ENCODE measurements at places on chromosomes 2 and 18.

GRCh38 chr18:77608807-77609206 is 359.2 kb downstream of the GALR1 start:
- DNase-seq, result no peak

DNA sequence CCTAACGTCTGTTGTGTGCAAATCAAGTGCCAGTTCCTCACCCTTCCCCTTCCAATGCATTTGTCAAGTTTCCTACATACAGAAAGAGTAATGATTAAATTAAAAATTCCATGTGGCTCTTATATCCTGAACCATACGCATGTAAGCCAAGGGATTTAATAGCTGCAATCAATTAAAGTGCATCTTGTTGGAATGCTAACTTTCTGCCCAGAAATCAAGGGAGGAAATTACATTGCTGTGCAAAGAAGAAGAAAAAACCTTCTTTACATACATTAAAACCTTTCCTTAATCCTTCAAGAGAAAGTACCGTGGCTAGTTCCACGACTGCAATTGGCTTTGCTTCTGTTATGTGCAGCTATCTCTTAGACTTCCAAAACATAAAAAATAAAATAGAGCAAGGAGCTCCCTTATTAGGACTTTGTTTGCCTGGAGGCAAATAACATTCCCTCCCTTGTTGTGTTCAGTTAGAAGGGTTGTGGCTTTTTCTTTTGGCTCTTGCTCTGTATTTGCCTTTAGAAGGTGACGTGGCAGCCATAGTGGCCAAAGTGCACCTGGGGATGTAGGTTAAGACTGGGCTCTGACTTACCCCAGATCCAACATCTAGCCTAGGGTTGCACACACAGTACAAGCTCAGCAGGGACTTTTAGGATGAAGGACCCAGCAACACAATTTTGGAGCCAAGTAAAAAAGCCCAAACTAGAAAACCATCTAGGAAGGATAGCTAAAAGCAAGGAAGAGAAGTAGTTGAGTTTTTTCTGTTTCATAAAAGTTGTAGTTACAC is 158.3 kb downstream of the ANTXR1 start:
- DNase-seq, result no peak

- peak; percentile 74 for DNase-seq
Measured at GRCh38 chr2:202238234-202239197, at the start of gene SUMO1. Gene SUMO1 (minus strand): TSS chr2:202238597. CDS start chr2:202238451, 146 bp downstream.

GRCh38 chr2:57753636-57754035 is 293.0 kb upstream of the VRK2 start:
- no peak for DNase-seq

DNA sequence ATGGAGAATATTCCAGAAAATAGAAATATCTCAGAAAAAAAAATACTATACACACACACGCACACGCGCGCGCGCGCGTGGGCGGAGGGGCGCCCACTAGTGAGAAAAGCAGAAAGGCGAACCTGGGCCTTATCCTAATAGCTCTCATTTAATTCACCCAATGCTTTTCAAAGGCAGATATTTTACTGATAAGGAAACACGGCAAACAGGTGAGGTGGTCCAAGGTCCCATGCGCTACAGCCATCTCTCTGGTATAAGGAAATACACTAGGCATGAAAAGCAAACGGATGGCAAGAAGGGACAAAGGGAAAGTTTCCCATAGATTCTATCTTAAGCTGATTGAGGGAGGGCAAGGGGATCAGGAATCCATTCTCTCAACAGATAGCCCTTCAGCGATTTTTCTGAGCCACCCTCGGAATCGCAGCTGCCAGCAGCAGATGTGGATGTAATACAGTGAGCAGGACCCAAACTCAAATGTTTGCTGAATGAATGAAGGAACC is 136.7 kb downstream of the TMEM247 start:
- no peak for DNase-seq

DNA sequence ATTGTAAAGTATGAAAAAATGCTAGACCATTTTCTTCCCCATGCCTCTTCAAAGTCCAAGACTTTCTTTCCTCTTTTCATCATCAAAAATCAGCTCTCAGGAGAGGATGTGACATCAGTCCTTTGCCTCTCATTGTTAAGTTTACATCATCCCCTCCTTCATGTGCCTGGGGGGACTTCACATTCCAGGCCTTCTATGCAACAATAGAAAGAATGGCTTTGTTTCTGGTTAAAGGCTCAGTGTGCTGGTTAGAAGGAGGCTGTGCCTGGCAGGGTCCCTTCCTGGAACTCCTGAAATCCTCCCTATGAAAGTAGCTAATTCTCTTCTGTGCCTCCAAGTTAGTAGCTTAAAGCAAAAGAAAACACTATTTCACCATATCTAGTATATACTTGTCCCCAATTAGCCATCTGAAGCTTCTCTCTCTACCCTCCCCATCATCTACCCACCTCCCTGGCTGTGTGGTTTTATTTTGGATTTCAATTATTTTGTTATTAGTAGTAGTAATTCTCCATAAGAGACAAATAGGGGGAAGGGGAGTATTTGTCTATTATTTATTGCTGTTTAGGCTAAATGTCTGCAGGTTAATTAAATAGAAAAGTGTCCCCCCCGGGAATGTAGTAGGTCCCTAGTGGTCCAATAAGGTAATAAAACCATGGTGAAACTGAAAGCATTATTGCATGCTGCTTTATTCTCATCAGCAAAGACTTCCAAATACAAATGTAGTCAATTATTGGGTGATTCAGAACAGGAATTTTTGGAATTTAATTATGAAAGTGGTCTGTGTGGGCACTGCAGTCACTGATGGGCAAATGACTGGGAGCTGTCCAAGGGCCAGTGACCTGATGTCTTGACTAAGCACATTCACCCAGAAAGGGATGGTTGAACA is 69.0 kb downstream of the CPO start:
- no peak for DNase-seq

GRCh38 chr2:52498077-52498750 is 1269.4 kb upstream of the CHAC2 start:
- no peak for DNase-seq

GRCh38 chr2:201777043-201777442 is 3.7 kb downstream of the ALS2 start:
- no peak for DNase-seq

- DNase-seq, result no peak
Measured at GRCh38 chr2:233003658-233004555, 9.1 kb downstream of the NGEF start.

DNA sequence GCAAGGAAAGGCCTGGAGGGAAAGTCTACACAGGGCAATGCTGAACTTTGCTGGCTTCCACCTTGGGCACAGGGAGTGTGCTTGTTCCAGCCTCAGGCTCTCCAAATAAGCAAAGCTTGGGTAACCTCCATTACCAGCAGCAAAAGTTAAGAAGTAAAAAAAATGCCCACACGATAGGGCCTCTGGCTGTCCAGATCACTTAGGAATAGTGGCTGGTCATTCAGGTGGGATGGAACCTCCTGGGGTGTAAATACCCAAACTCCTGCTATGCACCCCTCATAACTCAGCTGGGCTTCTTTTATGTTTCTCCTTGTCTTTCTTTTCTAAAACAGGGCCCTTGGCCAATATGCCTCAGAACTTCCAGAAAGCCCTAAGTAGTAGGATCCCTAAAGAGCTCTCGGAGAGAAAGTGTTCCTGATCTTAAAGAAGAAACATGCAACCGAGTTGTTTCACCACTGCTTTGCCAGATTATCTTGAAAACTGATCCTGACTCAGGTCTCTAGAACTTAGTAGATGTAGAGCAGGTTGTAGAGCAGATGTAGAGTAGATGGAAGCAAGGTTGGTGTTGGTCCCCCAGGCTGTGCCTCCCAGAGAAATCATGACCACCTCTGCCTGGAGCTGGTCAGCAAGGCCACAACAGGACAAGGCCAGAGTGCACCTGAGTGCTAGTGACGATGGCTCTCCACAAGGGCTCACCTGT is 2.0 kb upstream of the OSR1 start:
- no peak for DNase-seq

DNA sequence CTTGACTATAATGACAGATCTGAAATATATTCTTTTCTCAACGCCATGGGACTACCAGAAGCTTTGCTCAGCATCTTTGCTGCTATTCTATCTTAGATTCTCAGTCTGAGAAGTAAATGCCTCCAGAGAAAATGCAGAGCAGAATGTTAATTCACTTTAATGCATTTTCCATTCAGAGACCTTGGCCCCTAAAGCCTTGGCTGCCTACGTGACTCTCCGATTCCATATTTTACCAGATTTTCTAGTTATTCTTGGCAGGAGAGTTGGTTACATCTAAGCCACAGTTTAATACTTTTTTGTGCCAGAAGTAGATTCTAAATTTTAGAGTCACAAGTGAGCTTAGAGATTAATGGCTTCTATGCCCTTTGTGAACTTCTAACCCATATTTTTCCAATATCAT is 837.1 kb upstream of the POU3F3 start:
- no peak for DNase-seq

GRCh38 chr2:21944536-21944935 is 820.8 kb downstream of the TDRD15 start:
- no peak for DNase-seq

DNA sequence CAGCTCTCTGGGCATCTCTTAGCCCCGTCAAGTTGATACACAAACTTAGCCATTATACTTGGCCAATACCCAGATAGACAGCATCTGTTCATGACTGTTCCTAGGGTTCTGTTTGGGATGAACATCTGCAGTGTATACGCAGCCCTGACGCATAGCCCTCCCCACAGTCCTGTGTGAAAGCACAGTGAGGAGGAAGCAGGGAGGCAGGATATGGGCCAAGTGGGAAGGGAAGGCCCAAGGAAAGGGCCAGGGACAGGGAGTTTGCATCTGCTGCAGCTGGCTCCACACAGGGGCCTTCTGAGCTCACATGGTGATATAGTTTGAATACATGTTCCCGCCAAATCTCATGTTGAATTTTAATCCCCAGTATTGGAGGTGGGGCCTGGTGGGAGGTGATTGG is 80.2 kb downstream of the CMPK2 start:
- no peak for DNase-seq

DNA sequence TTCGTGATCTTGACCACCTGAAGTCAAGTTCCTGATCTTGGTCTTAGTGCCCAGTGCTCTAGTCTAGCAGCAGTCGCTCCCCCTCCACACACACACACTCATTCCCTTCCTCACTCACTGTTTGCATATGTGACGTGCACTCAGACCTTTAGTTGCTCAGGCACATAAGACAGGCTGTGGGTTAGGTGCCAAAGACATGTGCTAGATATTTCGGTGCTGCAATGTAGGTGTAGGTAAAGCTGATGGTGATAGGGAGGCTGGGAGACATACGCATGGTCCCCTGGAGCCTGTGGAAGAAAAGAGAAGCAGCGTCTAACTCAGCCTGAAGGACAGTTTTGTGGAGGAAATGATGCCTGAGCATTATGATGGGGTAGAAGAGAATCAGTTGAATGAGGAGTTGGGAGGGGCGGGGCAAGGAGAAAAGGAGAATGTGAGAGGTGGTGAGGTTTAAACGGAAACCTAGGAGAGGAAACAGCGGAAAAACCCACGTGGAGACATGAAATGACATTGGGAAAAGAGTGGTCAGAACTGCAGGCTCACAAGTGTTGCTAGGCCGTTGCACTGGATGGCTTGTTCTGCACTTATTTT is 3.8 kb downstream of the TTC39C start:
- no peak for DNase-seq

DNA sequence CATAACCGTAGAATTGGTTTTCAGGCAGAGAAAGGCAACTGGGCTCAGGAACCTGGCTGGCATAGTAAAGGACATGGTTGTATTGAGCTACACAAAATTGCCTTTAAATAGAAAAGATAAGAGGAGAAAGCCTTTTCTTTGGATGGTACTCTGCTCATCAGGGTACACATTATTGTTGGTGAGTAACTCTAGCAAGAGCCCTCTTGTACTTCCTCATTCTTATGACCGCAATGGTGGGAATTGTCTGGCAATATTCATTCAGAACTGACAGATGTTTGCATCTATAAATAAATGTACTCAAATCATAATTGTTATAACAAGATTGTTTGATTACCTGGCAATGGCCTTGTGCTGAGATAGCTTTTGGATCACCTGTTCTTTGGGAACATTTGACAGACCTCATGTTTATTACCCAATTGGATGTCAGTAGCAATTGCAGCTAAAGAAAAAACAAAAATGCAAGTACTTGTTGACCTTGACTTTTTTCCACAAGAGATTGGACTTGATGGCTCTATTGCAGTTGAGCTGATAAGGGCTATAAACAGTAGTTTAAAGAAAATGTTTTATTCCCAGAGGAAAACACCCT is 43.9 kb downstream of the MEIS1 start:
- no peak for DNase-seq

GRCh38 chr2:67277450-67277849 is 119.7 kb upstream of the ETAA1 start:
- no peak for DNase-seq

DNA sequence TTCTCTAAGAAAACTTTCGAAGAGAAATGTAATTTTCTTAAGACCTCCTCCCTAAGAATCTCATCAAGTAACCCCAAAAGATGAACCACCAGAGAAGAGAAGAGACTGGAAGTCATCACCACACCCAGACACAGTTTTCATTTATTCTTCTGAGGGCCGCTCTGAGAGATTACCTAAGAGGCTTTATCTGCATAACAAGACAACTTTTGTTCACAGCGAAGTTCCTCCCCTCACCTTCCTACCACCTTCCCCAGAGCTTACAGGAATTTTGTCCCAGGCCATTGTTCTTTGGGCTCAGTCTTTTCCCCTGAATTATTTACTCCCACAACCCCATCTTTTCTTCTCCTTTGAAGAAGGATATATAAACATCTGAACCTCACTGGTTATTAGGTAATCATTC is 92.8 kb downstream of the AKAIN1 start:
- DNase-seq, result no peak

DNA sequence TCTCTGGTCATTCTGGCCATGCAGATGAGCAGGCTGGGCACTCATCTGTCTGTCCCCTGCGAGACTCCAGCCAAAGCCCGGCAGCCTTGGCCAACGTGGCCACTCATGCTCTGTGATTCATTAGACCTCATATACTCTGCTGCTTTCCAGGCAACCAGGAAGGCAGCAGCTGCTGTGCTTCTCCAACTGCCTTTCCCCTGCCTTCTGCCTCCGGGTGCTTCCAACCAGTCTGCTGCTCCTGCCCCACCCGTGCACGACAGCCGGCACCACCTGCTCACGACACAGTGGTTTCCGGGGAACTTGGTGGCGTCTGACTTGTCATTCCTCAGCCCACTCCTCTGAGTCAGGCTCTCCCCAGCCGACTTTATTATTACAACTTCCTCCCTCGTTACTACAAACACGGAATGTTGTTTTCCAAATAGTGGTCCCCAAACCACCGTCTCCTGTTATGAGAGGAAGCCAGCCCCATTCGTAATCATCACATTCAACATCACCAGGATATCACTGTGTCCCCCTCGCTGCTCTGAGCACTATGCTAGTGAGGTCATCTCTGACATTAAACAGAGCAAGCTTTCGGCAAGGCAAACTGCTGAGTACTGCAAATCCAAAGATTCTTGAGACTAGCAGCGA is 392.4 kb downstream of the ALK start:
- DNase-seq, result no peak

DNA sequence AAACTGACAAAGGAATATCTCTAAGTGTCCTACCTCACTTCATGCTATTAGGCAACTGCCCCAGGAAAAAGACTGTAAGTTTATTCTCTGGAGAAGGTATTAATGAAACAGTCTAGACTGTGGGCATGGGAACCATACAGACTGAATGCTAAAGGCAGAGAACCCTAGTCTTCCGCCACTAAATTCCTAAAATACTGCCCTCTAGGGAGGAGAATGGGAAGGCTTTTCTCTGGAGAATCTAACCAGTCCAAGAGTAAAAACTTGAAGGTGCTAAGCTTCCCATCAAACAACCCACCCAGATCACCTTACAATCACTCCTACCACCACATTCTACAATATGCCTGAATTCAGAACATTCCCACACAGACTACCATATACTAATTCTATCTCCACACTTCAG is 3.4 kb downstream of the SRBD1 start:
- no peak for DNase-seq
